Muscle of leg (tissue), 16 donors: ENCODE measurements at places on chromosomes 5 and 9. TPM values are rescaled to one million over a fixed set of nuclear protein-coding genes. Genes with fewer than 3 reads are reported as not detected.

DNA sequence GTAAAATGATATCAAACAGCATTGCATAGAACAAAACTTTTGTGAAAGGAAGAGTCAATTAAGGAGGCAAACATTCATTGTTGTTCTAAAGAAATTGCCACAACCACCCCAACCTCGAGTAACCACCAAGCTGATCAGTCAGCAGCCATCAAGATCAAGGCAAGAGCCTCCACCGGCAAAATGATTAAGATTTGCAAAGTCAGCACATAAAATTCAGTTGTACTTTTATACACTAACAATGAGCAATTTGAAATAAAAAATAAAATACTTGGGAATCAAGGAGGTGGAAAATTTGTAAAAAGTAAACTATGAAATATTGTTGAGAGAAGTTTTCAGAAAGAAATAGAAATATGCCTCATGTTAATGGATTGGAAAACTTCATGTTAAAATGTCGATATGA lies 1118.5 kb downstream of the PTPRD start:
- DNase-seq, result no peak

DNA sequence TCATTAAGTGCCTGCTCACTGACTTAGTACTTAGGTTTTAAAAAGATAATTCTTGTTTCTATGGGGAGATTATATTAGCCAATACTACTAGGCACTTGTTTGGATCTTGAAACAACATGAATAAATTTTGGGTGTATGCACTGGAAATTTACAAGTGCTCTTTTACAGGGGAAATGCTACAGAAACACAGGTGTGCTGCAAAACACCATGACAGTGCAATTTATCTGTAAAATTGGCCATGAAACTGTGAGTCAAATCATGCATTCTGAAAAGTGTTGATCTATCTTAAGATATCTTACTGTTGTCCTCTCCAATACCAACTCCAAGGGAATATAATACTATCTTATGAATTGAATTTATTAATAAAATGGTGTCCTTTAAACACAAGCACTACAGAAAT lies 12.1 kb upstream of the PCDHB1 start:
- no peak for DNase-seq

The IRGM gene
- not detected for polyA plus RNA-seq

DNA sequence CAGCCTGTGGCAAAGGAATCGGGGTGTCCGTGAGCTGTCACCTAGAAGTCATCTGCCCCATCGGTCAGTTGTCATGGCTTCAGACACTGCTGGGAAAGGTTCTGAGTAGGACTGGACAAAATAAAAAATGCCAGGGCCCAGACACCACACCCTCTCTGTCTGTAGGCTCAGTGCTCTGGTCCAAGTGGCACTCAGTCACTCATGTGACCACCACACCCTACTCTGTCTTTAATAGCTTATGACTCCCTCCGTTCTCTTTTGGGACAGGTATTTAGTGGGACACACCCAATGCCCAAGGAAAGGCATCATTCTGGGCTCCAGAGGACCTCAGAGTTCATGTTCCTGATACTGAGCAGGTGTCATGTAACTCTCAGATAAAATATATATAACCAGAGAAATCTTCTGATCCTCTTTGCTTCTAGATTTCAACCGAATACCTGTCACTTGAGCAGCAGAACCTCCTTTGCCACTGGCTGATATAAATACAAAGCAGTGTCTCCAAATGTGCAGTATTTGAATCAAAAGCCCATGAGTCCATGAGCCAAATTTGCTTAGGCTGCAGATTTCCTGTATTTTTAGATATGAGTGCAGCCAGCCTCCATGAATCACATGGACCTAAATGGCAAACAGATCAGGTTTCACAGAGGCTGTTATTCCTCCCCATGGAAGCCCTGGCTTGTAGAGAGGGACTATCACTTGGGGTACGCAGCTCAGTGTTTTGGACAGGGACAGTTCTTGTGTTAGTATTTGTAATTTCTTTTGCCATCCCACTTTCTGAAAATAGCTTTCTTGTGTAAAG lies 272.0 kb downstream of the ARHGAP26 start:
- peak; percentile 72 for DNase-seq

DNA sequence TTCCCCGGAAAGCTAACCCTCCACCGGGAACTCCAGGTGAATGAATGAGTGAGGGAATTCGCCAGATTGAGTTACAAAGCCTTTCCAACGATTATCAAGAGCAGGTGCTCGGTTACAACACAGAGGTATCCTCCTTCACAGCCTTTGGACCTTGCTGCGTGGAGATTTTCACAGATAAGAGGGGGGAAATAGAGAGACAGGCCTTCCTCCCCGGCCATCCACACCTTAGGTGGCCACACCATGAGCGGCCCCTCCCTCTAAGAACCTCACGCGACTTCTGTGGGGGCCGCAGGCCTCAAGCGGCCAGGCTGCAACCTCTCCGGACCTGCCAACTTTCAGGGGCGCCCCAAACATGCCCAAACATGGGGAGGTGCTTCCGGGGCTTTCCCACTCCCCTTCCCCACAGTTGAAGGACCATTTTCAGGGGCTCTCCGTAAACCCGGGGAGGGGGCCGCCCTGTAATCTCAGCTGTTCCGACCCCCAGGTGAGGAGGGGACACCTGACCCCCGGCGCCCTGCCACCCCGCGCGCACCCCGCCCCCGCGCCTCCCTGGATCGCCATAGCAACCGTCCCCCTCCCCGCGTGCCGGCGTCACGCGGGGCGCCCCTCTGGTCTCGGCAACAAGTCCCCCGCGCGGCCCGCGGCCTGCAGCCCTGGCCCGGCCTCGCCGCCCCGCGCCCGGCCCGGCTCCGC lies 603 bp downstream of the DENND1A start:
- peak; percentile 26 for DNase-seq

DNA sequence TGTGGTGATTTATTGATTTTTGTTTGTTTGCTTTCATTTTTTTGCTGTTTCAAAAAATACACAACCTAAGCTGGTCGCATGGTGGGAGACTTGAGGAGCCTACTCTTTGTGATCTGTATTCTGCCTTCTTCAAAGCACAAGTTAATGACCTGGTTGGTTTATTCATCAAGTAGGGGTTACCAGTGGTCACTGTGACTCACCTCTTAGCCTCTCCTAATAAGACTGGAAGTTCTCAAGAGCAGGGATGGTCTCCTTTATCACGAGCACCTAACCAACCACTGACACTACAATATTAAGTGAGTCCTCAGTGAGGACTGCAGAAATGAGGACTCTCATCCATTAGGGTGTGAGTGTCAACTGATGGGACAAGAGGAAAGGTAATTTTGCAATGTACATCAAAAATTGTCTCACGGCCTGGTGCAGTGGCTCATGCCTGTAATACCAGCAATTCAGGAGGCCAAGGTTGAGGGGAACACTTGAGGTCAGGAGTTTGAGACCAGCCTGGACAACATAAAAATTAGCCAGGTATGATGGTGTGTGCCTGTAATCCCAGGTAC lies 13.6 kb upstream of the MTMR12 start:
- DNase-seq, result no peak

DNA sequence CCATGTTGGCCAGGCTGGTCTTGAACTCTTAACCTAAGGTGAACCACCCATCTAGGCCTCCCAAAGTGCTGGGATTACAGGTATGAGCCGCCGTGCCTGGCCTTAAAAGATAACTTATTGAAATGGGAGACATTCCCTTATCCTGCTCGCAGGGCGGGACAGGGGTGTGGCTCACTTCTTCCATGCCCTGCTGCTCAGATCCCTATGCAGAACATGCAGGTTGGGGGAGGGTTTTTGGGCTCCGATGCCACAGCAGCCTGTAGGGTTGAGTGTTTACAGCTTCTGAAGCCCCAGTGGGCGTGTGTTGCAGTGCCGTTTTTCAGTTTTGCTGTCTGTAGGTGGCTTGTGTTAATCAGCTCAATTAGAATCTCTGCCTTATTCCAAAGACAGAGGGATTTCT lies 108.0 kb upstream of the BRINP1 start:
- DNase-seq, result no peak

DNA sequence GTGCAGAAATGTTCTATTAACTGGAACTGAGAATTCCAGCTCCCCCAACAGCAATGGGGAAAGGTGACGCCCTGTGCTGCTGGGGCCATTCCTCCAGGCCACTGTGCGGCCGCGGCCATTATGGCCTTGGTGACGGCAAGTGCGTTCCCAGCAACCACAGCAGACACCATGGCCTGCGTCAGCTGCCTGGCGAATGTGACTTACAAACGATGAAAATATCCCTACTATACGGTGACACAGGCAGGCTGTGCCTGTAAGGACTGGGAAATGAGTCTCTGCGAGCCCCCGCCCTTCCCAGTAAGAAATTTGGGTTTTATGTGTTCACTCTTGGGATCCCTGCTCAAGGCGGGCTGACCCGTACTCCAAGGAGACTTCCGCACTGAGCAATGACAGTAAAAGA lies 20.6 kb downstream of the CLPTM1L start:
- no peak for DNase-seq

DNA sequence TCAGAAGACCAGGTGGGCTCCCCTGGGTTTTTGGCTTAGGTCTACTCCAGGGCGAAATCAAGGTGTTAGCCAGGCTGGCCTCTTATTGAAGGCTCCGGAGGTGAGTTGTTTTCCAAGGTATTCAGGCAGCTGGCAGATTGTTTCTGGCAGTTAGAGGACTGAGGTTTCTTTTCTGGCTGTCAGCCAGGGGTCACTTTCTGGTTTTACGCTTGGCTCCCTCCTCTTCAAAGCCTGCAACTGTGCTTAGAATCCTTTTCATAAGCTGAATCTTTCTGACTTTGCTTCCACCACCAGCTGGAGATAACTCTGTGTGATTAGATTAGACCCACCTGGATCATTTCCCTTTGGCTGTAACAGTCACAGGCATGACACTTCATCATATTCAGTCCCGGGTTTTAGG lies 24.6 kb downstream of the RFK start:
- peak; percentile 41 for DNase-seq

DNA sequence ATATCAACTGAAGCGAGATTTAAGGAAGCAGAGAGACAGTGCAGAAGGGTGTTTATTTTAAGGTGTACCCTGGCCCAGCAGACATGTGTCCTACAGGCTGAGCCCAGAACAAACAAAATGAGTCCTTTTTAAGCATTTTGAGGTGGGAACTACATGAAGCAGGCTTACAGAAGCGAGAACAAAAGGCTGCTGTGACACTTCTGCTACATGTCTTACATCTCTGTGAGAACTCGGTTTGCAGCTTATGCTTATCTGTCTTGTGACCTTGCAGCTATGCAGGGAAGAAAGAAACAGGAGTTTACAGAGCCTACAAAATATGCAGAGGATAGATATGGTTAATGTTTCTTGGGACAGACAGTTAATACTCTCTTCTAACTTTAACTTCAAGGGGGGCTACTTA lies 295.9 kb downstream of the CEMIP2 start:
- no peak for DNase-seq

The TRMT10B gene
- 7.9 TPM for polyA plus RNA-seq

DNA sequence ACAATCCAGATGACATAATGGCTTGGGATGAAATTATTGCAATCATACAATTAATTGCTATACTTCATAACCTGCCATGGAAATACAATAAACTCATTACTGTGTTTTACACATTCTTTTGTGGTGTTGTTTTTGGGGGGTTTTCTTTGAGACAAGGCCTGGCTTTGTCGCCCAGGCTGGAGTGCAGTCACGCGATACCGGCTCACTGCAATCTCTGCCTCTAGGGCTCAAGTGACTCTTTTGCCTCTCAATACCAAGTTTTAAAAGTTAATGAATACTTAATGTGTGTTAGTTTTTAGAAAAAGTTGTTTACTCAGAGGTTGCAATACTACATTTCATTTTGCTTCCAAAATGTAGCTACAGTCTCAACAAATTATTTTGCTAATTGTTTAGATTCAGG lies 598.4 kb downstream of the CHSY3 start:
- DNase-seq, result no peak

DNA sequence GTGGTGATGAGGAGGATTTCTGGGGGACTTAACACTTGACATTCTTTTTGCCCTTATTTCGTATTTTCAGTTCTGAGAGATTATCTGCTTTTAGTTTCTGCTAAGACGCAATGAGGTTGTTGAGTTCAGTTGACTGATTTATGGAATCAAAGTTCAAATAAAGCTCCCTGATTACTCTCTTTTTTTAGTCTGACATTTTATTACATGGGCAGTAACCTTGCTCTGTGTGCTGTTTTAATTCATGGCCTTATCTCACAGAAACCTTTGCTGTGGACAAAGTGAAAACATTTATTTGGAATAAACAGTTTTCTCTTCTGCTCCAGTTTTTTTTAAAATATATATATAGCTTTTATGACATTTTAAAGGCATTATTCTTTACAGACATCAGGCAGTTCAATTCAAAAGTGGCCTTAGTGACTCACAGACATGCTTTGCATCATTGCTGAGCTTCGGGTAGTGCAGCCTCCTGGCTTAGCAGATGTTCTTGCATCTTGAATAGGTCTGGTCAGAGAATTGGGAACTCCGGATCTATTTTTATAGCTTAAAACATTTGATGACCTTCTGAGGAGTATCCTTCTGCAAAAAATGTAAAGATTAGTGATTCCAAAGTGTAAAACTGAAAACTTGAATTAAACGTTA lies 162.9 kb downstream of the FAM170A start:
- peak; percentile 7 for DNase-seq

GRCh38 chr9:91486699-91487497 lies 63.3 kb upstream of the NFIL3 start:
- DNase-seq, result peak; percentile 46

GRCh38 chr9:15271403-15271802 lies 35.6 kb downstream of the TTC39B start:
- no peak for DNase-seq

The PCDHA9 gene
- polyA plus RNA-seq, result not detected

DNA sequence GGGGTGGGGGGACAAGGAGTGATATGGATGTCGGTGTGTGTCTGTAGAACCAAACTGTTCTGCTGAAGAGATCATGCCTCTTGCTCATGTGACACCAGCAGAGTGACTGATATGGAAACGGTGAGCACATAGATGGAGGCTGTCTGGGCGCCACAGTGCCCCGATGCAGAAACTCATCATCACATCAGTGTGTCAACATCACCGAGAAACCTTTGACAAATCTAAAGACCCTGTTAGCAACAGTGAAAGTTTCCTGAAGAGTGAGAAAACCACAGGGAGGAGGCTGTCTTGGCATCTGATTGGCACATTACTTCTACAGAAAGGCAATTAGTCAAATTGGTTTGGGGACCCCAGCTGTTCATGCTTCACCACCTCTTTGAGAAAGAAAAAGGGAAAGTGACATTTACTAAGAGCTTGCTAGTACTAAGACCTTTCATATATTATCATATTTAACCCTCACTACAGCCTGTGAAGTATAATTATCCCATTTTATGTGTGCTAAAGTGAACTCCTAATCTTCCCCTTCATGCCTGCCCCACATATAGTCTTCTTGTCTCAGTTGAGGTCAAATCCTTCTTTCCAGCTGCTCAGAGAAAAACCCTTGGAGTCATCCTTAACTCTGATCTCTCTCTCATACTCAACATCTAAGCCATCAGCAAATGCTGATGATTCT lies 25.6 kb downstream of the CSF2 start:
- DNase-seq, result no peak

GRCh38 chr5:32163785-32164184 lies 10.3 kb downstream of the GOLPH3 start:
- no peak for DNase-seq
